Pancreas (tissue), 10 donors: ENCODE measurements at places on chromosomes 3 and 15. TPM values are rescaled to one million over a fixed set of nuclear protein-coding genes. Genes with fewer than 3 reads are reported as not detected.

GRCh38 chr15:97745481-97746071 is 214.9 kb upstream of the ARRDC4 start:
- no peaks in the 10 kb centered on the region for H3K4me1 ChIP-seq
- H3K27me3 ChIP-seq, result no peaks in the 10 kb centered on the region
- no peak overlapping the region for H3K27ac ChIP-seq
- H3K36me3 ChIP-seq, result no peaks in the 10 kb centered on the region

DNA sequence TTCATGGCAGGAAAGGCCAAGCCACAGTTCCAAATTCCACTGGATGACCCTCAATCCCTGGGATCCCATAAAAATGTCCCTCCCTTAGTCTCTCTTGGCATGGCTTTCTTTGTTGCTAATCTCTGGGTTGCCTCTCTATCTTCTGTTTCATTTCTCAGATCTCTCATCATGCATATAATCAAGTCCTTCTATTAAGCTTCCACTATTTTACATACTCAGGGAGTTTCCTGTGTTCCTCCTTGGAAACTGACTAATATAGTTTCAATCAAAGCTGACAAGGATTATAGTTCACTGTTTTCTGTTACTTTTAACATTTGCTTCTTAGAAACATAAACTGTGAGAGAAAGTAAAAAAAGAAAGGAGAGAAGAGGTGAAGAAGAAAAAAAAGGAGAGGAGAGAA is 113.8 kb upstream of the COL8A1 start:
- no peak overlapping the region for H3K4me3 ChIP-seq
- H3K4me1 ChIP-seq, result no peaks in the 10 kb centered on the region
- H3K36me3 ChIP-seq, result no peaks in the 10 kb centered on the region
- H3K27ac ChIP-seq, result no peak overlapping the region

DNA sequence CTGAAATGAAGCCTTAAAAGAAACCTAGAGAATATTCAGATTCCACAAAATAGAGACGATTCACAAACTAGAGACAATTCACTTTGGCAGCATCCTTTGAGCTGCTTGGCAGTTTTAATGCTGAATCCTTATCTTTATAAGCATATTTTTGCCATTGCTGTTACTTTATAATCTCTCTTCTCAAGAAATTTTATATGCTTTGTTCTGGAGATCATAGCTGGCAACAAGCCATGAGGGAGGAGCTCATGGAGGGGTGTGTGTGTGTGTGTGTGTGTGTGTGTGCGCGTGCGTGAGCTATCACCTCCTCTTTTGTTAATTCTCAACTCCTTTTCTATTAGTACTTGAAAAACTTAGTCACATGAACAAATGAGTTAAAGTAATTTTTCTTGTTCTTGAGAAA is 495.0 kb upstream of the RGMA start:
- no peak overlapping the region for H3K4me3 ChIP-seq
- no peaks in the 10 kb centered on the region for H3K27me3 ChIP-seq
- H3K27ac ChIP-seq, result no peak overlapping the region
- no peaks in the 10 kb centered on the region for H3K36me3 ChIP-seq

DNA sequence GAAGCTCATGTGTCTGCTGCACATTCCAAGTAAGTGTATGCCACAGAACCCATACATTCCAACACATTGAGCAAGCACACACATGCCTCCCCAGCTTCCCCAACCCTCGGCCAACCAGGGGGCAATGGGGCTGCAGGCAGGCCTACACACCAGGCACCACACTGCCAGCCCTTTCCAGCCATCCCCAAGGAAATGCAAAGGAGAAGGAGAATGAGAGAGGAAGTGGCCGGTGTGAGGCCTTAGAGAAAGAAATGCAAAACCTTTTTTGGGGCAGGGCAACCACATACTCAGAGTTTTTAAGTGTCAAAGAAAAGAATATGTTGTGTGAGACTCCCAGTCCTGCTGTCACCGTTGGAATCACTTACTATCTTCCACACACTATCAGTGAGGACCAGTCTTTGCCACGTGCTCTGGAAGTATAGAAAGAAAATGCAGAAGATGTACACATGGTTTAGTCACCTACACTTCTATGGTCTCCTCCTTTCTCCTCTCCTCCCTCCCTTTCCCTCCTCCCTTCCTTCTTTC is 11.1 kb downstream of the IGF2BP2 start:
- no peaks in the 10 kb centered on the region for H3K36me3 ChIP-seq
- H3K4me3 ChIP-seq, result no peak overlapping the region
- H3K4me1 ChIP-seq, result no peaks in the 10 kb centered on the region
- no peak overlapping the region for H3K27ac ChIP-seq
- H3K27me3 ChIP-seq, result no peaks in the 10 kb centered on the region
- DNase-seq, result no peak

The ALPK3 gene
- 13.0 TPM for polyA plus RNA-seq

The ISLR2 gene
- polyA plus RNA-seq, result 0.31 TPM
